ENCODE measurements at places on chromosomes 16 and 17.

DNA sequence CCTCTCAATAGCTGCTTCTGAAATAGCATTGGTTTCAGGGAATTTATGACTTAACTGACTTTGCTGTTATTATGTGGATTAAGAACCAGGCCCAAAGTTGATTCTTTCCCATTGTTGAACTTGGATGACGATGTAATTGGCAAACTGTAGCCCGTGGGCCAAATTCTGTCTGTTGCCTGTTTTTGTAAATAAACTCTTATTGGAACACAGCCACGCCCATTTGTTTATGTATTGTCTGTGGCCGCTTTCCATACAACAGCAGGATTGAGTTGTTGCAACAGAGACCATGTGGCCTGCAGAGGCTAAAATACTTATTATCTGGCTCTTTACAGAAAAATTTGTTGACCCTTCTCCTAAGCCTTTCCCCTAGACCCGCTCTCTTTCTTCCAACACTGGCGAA is 31.6 kb downstream of the NTN1 start:
- no peaks in the 10 kb centered on the region for H3K36me3 ChIP-seq
- H3K4me1 ChIP-seq = no peaks in the 10 kb centered on the region
- H3K27ac ChIP-seq = no peak overlapping the region
- H3K27me3 ChIP-seq = no peaks in the 10 kb centered on the region
- no peak overlapping the region for H3K4me3 ChIP-seq
- DNase-seq = no peak

DNA sequence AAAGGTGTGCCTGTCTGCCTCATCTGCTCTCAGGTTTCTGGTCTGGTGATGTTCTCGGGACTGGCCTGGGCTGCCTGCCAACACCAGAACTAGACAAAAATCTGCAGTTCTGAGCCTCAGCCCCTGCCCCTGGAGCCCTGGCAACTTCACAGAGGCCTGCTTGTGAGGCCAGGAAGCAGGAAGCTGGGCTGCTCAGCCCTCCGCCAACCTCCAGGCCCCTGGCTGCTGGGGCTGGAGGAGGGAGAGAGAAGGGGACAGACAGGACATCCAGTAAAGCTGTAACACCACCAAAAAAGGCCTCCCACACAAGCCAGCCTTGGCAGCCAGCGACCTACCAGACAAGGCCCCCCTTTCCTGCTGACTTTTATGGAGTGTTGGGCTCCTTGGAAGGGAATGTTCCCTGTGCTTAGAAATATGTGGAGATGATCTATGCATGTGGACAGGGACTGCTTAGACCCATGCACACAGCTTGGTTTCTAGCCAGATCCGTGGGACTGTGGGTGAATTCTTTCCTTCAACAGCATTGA is 157.6 kb downstream of the XYLT1 start:
- no peaks in the 10 kb centered on the region for H3K36me3 ChIP-seq
- H3K27ac ChIP-seq = no peak overlapping the region
- no peak overlapping the region for H3K4me3 ChIP-seq
- no peak for DNase-seq

DNA sequence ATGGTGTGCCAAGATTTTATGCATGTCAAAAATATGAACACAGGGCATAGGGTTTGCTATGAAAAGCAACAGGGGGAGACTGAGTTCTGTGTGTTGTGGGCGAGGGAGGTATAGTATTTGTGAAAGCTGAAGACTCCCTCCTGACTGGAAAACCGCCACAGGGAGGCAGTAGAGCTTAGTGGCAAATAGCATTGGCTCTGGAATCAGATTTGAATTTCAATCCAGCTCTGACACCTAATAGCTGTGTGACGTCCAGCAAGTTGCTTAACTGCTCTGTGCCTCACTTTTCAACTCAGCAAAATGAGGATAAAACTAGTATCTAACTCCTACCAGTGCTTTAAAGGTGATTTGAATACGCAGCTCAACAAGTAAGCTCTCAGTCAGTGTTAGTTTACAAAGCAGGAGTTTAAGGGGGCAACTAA is 22.0 kb downstream of the KPNA2 start:
- H3K4me3 ChIP-seq = no peak overlapping the region
- no peaks in the 10 kb centered on the region for H3K36me3 ChIP-seq
- H3K27me3 ChIP-seq = no peaks in the 10 kb centered on the region
- DNase-seq = peak; percentile 21
- no peak overlapping the region for H3K27ac ChIP-seq
- no peaks in the 10 kb centered on the region for H3K4me1 ChIP-seq

DNA sequence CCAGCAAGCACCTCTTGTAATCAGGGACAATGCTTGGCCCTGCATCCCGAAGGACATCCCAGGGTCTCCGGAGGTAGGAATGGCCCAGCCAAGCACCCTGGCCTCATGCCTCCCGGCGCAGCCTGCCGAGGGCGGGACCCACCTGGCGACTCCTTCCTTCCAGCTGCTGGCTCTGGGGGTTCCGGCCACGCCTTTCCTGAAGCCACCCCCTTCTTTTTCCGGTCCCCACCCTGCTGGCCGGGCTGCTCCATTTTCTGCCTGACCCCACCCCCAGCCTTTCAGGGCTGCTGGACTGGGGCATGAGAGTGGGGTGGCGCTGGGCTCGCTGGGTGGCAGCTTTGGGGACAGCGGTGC is 22.5 kb upstream of the CIBAR2 start:
- peaks cover 4% of the 10 kb centered on the region for H3K27me3 ChIP-seq
- H3K4me1 ChIP-seq = peaks cover 41% of the 10 kb centered on the region
- no peak overlapping the region for H3K4me3 ChIP-seq
- DNase-seq = no peak
- no peaks in the 10 kb centered on the region for H3K36me3 ChIP-seq
- H3K27ac ChIP-seq = no peak overlapping the region

DNA sequence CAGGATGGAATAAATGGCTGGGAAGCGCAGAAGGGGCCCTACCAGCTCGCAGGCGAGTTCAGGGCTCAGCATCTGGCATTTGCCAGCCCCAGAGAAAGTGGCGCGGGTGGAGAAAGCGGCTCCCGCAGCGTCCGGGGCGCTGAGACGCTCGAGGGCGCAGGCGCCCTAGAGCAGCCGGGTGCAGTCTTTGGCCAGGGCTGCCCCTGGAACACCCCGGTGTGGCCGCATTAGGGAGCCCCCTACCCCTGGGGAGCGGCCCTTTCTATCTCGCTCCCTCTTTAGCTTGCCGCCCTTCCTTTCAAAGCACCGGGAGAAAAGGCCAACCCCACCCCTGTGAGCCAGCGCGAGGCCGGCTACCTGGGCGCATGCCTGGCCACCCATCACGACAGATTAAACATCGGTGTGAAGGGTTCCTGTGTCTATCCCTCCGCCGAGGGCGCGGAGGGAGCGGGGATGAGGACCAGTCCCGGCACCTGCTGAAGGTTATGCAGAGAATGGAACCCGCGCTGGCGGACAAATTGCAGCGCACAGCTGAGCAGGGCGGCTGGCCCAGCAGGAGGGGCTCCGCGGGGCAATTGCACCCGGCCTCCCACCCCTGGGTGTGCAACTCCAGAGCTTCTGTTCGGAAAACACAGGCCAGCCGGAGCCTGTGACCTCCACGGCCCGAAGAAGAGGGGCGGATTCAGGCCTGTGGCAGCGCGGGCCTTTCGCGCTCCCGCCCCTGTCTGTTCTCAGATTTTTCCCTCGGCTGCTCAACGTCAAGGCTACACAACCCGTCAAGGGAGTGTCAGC is 15.6 kb upstream of the FOXF1 start:
- H3K27ac ChIP-seq = no peak overlapping the region
- H3K4me1 ChIP-seq = no peaks in the 10 kb centered on the region
- DNase-seq = no peak
- peaks cover 40% of the 10 kb centered on the region for H3K27me3 ChIP-seq
- no peak overlapping the region for H3K4me3 ChIP-seq

- H3K4me1 ChIP-seq = peaks cover 14% of the 10 kb centered on the region
- peak overlapping the region; percentile 50 for H3K27ac ChIP-seq
- peak; percentile 96 for DNase-seq
- H3K36me3 ChIP-seq = no peaks in the 10 kb centered on the region
- H3K27me3 ChIP-seq = no peaks in the 10 kb centered on the region
Observed at GRCh38 chr16:17070882-17071592, 399.7 kb downstream of the XYLT1 start.

- no peaks in the 10 kb centered on the region for H3K4me1 ChIP-seq
- H3K27me3 ChIP-seq = peaks cover 10% of the 10 kb centered on the region
- H3K36me3 ChIP-seq = no peaks in the 10 kb centered on the region
- no peak overlapping the region for H3K27ac ChIP-seq
- H3K4me3 ChIP-seq = no peak overlapping the region
Observed at GRCh38 chr17:37650419-37651003, 7.3 kb upstream of the DDX52 start.

DNA sequence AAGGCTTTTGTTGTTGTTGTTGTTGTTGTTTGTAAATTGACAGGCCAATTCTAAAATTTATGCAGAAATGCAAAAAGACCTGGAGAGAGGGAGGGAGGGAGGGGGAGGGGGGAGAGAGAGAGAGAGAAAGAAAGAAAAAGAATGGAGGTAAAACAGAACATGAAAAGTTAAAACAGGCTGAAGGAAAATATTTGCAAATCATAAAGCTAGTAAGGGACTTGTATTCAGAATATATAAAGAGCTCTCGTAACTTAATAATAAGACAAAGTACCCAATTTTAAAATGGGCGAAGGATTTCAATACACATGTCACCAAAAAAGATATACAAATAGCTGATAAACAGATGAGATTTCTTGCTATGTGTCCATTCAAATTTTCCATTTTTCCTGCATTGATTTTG is 15.4 kb downstream of the TNRC6C start:
- DNase-seq = no peak
- H3K4me1 ChIP-seq = peaks cover 4% of the 10 kb centered on the region
- no peaks in the 10 kb centered on the region for H3K36me3 ChIP-seq
- no peaks in the 10 kb centered on the region for H3K27me3 ChIP-seq
- H3K4me3 ChIP-seq = no peak overlapping the region

DNA sequence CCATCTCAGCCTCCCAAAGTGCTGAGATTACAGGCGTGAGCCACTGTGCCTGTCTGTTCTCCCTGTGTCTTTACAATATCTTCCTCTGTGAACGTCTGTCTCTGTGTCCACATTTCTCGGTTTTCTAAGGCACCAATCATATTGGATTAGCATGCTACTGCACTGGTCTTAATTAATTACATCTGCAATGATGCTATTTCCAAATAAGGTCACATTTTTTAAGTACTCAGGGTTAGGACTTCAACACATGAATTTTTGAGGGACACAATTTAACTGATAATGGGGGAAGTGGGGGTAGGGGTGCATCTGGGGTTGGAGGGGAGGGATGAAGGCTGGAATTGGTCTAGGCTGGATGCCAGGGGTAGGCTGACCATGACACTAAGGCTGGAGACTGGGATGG is 102.6 kb downstream of the N4BP1 start:
- no peaks in the 10 kb centered on the region for H3K4me1 ChIP-seq
- no peak overlapping the region for H3K27ac ChIP-seq
- H3K4me3 ChIP-seq = no peak overlapping the region
- H3K36me3 ChIP-seq = no peaks in the 10 kb centered on the region
- H3K27me3 ChIP-seq = no peaks in the 10 kb centered on the region

DNA sequence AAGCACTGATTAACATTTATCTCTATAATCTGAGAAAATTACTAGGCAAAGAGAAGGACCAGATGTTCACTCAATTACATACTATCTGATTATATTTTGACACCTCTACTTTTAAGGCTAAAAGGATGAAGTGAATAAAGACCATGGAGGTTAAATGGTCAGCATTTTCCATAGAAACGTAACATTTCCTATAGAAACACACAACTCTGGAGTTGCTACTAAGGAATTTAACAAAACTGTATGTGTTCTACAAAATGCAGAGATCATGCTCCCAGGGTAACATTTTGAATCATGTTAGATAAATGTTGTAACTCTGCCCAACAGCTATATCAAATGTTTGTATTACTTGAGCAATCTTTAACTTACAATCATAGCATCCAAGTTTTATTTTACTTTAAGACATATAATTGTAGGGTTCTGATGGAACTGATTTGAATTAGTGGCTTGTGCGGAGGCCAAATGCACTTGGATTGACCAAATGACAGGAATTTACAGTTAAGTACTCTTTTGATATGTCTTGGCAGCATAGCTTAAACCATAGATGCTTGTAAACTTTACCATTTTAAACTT is 97.7 kb downstream of the RPGRIP1L start:
- H3K36me3 ChIP-seq = no peaks in the 10 kb centered on the region
- no peaks in the 10 kb centered on the region for H3K4me1 ChIP-seq
- DNase-seq = no peak

DNA sequence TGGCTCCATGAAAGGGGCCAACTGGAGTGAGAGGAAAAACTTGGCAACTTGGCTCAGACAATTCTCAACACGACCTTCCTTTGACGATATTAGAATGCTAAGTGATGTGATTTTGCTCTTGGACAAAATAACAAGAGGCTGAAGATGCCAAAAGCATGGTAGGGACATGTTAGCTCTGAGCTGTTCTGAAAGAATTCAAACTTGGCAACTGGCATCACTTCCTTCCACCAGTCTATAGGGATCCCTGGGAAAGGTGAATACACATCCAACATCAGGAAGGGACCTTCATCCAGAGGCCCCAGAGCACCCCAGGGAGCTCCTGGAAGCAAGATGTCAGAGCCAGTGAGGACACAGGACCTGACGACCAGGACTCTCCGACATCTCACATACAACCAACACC is 4.3 kb downstream of the KRT37 start:
- no peaks in the 10 kb centered on the region for H3K27me3 ChIP-seq
- no peak for DNase-seq
- no peak overlapping the region for H3K4me3 ChIP-seq

GRCh38 chr17:82750241-82750908 is 1.5 kb upstream of the TBCD start:
- no peak overlapping the region for H3K27ac ChIP-seq
- no peak for DNase-seq
- H3K4me3 ChIP-seq = no peak overlapping the region
- no peaks in the 10 kb centered on the region for H3K36me3 ChIP-seq
- peaks cover 19% of the 10 kb centered on the region for H3K4me1 ChIP-seq

DNA sequence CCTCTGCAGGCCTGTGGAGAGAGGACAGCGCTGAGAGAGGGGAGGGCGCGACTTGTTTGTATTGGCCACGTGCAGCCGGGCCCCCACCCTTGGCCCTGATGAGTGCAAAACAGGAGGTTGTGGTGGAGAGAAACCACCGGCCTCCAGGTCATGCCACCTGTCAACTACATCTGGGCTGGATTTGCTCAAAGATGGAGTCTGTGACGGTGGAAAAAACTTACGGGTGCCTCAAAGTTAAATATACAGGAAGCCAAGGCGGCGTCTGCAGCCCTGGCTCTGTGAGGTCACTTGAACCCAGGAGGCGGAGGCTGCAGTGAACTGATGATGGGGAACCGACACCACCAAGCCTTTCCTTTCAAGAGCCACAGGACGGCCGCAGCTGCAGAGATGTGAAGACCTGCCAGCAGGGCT is 15.7 kb downstream of the C16orf74 start:
- peak overlapping the region; percentile 11 for H3K4me3 ChIP-seq
- peak; percentile 77 for DNase-seq
- peaks cover 39% of the 10 kb centered on the region for H3K4me1 ChIP-seq
- peak overlapping the region; percentile 10 for H3K27ac ChIP-seq
- no peaks in the 10 kb centered on the region for H3K36me3 ChIP-seq
- H3K27me3 ChIP-seq = no peaks in the 10 kb centered on the region

GRCh38 chr16:10881479-10882030 is 4.6 kb downstream of the CIITA start:
- no peaks in the 10 kb centered on the region for H3K36me3 ChIP-seq
- no peak overlapping the region for H3K4me3 ChIP-seq
- H3K27me3 ChIP-seq = no peaks in the 10 kb centered on the region
- DNase-seq = no peak
- H3K4me1 ChIP-seq = peaks cover 77% of the 10 kb centered on the region

GRCh38 chr16:30700491-30700890 is 1.5 kb downstream of the SRCAP start:
- no peak overlapping the region for H3K4me3 ChIP-seq
- H3K27ac ChIP-seq = no peak overlapping the region
- DNase-seq = no peak
- peaks cover 19% of the 10 kb centered on the region for H3K4me1 ChIP-seq
- peaks cover 46% of the 10 kb centered on the region for H3K36me3 ChIP-seq

GRCh38 chr17:17700251-17700969 is 19.2 kb downstream of the RAI1 start:
- no peaks in the 10 kb centered on the region for H3K27me3 ChIP-seq
- H3K27ac ChIP-seq = no peak overlapping the region
- no peaks in the 10 kb centered on the region for H3K36me3 ChIP-seq
- peaks cover 41% of the 10 kb centered on the region for H3K4me1 ChIP-seq
- no peak for DNase-seq
